ENCODE measurements at places on chromosomes 12 and 14.

DNA sequence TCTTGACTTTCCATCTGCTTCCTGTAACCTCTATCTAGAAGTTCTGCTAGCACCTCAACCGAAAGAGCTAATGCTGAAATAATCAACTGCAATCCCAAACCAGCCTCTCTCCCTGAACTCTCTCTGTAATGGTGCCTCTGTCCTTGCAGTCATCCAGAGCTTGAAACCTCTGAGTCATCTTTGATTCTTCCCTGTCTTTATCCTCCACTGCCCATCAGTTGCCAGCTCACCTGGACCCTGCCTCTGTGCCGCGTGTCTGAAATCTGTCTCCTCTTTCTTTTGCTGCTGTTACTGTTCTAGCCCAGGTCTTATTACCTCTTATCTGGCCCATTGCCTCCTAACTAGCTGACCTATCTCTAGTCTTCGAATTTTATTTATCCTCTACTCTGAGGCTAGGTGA, 15.5 kb downstream of the CLSTN3 start:
- no peak for DNase-seq

- no peak for DNase-seq
These were observed 13.8 kb downstream of the ASCL1 start for GRCh38 chr12:102971227-102971626.

- no peak for DNase-seq
These were observed 50.3 kb upstream of the TMX1 start for GRCh38 chr14:51189600-51190376.

DNA sequence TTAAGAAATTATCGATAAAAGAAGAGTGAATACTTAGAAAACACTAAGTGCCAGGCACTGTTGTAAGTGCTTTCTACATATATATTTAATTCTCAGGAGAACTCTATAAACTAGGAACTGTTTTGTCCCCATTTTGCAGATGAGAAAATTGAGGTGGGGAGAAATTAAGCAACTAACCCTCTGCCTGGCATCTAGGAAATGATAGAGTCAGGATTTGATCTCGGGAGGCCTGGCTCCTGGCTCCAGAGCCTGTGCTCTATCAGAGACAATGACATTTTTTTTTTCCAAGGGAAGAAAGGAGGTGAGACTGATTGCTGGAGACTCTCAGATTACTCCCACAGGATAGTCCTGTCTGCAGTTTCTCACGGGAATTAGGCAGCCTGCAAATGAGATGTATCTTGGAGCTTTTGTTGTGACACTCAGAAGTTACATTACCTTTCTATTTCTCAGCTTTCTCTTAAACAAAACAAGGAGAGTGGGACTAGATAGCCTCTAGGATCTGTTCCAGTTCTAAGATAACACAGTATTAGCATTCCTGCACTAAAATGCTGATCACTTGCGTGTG, 1.4 kb upstream of the FAM234B start:
- DNase-seq, result no peak

- DNase-seq, result no peak
These were observed 284.6 kb upstream of the SEL1L start for GRCh38 chr14:81818271-81818670.

- DNase-seq, result no peak
These were observed 360.5 kb downstream of the FUT8 start for GRCh38 chr14:65772921-65773574.

- DNase-seq, result no peak
These were observed 4.8 kb downstream of the RNU4-2 start for GRCh38 chr12:120286768-120287490.

DNA sequence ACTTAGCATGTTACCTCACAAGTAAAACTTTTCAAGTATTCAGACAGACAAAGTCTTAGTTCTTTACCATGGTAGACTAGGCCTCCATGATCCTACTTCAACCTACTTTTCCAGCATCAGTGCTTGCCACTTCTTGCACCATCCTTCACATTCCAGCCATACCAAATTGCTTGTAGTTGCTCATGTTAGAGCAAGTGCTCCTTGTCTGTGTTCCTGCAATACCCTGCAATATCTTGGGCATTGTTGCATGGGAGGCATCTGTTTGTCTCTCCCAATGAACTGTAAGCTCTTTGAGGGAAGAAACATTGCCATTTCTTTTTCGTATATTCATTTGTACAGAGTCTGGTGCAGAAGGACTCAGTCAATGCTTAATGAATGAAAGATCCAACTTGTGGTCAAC, 78.0 kb downstream of the SRGAP1 start:
- DNase-seq, result no peak

DNA sequence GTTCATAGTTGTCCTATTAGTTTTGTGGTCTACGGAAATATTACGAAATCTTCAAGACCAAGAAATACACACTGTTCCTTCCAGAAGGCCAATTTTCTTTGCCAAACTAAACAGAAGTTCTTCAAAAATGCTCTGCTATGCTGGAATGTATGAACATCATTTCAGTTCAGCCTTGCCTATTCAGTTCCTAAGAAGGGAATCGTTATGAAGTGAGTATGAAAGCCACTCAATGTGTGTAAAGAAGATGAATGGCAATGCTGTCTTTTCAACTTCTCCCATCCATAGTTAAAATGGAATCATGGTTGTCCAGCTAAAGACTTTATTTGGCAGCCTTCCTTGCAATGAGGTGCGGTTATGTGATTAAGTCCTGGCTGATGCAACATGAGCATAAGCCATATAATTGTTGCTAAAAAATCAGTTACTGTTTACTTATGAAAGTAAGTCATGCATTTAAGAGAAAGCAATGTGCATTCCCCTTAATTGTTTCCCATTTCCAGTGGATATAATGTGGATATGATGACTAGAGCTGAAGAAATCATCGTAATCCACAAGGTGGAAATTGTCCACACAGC, 73.8 kb upstream of the PTPRR start:
- DNase-seq, result no peak

DNA sequence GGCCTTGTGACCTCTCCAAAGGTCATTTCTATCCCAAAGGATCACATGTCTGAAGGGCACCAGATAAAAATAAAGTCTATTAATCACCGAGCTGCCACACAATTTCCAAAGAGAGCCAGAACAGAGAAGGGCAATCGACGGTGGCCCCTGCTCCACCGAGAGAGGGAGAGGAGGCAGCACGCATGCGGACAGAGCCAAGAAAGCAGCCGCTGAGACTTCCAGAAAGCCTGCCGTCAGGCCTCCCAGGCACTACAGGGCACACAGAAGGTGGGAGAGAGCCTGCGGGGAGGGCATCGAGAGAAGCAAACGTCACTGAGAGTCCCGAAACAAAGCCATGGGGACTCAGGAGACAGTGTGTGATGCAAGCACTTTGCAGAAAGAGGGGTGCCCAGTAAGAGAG, 182.0 kb downstream of the DPF3 start:
- no peak for DNase-seq

DNA sequence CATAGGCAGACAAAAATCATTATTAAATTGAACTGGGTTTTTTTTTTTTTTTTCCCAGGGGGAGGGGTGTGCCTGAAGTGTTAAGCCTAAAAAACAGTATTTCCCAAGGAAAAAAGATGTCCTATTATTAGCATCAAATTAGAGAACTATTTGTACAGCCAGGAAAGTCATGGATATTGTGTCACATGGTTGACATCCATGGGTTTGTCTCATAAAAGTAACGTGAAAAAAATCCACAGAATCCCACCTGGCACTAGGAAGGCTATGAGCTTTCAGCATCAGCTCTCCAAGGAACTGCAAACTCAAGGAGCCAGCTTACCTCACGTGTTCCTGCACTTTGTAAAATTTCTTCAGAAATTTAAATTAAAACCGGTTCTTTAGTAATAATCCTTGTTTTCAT, 69.1 kb upstream of the EGLN3 start:
- DNase-seq, result no peak

- DNase-seq, result no peak
These were observed 23.5 kb upstream of the SMAGP start for GRCh38 chr12:51293696-51294095.

DNA sequence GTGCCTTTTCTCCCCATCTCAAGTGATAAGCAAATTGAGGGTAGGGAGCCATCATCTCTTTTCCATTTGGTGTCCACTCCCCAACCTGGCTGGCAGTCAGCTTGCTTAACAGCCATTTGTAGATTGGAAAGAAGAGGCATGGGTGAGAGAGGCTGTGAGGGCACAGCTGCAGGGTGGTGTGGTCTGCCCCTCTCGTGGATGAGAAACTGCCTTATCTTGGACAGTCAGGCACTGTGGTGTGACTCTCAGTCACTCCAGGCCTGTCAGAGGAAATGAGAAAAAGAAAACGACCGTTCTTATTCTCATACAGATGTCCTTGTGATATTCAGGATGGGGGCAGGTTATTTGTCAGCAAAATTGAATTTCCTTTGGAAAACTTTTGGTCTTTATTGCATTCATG, 65.1 kb upstream of the SRSF5 start:
- no peak for DNase-seq

- no peak for DNase-seq
These were observed 78.9 kb downstream of the SNAPC1 start for GRCh38 chr14:61841145-61841544.

GRCh38 chr14:30885840-30886740, 11.7 kb downstream of the COCH start:
- DNase-seq, result no peak

- DNase-seq, result no peak
These were observed 266.3 kb upstream of the DIO2 start for GRCh38 chr14:80477388-80478160.

- peak; percentile 74 for DNase-seq
These were observed 482 bp downstream of the TMEM30B start for GRCh38 chr14:61280526-61281185.

DNA sequence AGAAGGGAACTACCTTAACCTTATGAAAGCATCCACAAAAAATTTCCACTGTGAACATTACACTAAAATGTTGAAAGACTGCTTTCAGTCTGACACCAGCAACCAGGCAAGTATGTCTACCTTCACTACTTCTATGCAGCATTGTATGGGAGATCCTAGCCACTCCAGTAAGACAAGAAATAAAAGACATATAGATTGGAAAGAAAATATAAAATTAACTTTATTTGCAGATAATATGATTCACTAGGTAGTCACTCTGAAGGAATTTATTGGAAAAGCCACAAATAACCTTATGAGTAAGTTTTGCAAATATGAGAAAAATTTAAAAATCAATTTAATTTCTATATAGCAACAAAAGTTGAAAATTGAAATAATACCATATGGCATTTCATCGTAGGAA, 172.0 kb downstream of the RERGL start:
- no peak for DNase-seq

- DNase-seq, result no peak
These were observed 69.5 kb downstream of the NKX2-1 start for GRCh38 chr14:36450550-36450949.

DNA sequence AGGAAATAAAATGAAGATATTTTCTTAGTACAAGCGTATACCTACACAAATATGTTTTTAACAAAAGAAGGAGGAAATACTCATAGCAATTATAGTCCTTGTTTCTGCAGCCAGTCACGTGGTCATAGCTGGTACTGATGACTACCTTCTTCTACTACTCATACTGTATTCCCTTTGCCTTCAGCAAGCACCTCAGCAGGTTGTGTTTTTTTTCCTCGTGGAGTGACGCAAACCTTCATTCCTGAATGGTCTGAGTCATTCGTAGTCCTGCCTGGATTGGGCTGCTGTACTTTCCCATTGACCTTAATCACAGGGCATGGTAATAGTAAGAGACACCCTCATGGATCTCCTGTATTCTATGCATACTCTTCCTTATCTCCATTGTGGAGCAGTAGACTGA, 25.7 kb upstream of the SLC16A7 start:
- no peak for DNase-seq

DNA sequence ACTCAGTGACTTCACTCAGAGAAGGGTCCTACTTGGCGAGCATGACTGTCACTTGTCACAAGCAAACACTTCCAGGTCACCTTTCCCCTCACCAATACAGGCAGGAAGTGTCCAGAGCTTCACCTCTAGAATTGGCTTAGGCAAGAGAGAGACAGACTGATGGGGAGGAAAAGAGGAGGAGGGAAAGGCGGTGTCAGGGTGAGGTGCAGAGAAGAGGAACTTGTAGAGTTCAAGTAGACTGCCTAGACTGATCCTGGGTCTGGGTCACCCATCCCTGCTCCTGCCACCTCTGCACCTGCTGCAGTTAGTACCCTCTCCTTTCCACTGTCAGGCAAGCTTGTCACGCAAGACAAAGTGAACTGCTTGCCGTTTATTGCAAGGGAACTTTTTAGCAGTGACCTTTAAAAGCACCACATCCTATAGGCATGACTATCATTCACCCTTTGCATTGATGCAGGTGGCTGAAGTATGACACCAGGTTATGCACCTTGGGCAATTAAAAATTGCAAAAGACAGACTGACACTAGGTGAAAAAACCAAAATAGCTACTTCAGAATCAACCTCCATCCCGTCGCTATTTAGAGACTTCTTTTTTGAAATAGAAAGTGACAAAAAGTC, 292.4 kb downstream of the SYT1 start:
- no peak for DNase-seq

GRCh38 chr12:20125276-20125798, 243.0 kb upstream of the PDE3A start:
- DNase-seq, result no peak

DNA sequence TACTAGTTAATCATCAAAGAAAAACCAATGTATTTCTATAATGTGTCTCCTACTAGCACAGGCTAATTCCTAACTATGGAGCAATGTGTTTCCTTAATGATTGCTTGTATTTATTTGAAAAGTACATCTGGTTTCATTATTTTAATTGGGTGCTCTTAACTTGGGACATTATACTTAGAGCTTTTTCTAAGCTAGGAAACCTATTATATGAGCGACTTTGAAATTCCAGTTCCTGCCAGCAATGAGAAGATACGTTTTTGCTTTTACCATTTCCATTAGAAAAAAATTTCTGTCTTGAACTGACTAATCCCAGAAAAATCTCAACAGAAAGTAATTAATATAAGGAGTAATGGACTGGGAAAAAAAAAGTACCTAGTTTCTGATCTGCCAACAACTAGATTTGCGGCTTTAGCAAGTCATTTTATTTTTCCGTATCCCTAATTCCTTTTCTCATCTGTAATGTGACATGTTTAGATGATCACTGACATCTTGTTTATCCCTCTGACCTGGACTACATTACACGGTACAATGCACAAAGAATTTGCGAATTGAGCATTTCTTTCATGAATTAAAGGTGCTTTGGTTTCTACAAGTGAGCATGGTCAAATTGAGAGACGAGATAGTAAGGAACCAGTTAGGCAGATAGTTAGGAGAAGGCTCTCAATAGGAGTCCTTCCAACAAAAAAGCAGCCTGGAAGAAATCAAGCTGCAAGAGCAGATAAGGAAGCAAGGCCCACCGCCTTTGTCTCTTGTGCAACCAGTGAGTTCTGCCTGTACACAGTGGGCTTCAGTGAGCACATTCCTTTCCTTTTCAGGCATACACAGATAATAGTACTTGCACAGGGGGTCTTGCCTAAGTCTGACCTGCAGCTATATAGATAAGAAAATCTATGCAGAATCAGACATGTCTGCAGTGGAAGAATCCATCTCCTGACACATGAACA, 1765.0 kb upstream of the FLRT2 start:
- no peak for DNase-seq

DNA sequence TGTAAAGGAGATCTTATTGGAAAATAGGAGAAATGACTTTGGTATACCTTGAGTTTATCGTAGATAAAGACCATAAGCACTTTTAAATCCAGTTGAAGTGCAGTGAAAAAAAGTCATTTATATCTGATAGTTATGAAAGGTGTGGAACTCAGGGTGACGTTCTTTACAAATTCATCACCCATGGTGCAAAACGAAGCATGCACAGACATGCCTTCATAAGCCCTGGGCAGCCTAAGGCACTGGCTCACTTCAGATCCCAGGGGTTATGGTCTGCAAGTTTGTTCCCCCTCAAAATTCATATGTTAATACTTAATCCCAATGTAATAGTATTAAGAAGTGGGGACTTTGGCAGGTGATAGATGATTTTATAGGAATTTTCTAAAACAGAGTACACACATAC, 1216.4 kb upstream of the USP15 start:
- DNase-seq, result no peak
